ENCODE measurements at places on chromosomes 12 and 14. TPM values are rescaled to one million over a fixed set of nuclear protein-coding genes. Genes with fewer than 3 reads are reported as not detected.

- no peak for DNase-seq
- H3K27ac ChIP-seq, result no peak overlapping the region
- no peak overlapping the region for H3K4me3 ChIP-seq
- no peaks in the 10 kb centered on the region for H3K27me3 ChIP-seq
- H3K36me3 ChIP-seq, result no peaks in the 10 kb centered on the region
Observed at GRCh38 chr12:102740141-102740955, 176.7 kb downstream of the PAH start.

DNA sequence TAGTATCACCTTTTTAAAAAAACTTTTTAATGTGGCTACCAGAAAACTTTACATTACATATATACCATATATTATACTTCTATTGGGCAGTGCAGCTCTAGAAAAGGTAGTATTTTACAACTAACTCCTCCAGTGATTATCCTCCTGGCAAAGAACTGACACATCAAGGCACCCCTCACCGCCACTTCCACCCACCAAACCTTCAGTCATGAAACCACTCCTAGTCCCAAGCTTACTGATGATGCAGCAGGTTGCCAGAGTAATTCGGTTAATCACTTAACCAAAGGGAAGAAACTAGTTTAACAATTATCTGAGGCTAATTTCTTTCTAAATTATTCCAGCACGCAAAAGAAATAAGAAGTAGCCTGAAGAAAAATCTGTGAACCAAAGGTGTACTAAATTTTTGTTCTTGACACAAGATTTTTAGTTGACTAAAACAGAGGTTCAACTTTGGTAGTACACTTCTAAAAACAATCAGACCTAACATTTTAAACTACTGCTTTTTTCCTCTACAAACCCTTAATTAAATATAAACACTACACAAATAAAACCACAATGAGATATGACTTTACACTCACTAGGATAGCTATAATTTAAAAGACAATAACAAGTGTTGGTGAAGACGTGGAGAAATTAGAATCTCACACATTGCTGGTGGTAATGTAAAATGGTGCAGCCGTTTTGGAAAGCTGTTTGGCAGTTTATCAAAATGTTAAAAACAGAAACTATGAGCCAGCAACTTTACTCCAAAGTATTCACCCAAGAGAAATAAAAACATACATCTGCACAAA lies 16.7 kb downstream of the SPPL3 start:
- no peak overlapping the region for H3K4me3 ChIP-seq
- no peak for DNase-seq
- no peaks in the 10 kb centered on the region for H3K36me3 ChIP-seq
- no peak overlapping the region for H3K27ac ChIP-seq
- no peaks in the 10 kb centered on the region for H3K27me3 ChIP-seq
- H3K4me1 ChIP-seq, result peaks cover 22% of the 10 kb centered on the region

- no peaks in the 10 kb centered on the region for H3K36me3 ChIP-seq
- no peaks in the 10 kb centered on the region for H3K27me3 ChIP-seq
- no peak overlapping the region for H3K4me3 ChIP-seq
Observed at GRCh38 chr12:88501972-88502938, 78.0 kb downstream of the KITLG start.

DNA sequence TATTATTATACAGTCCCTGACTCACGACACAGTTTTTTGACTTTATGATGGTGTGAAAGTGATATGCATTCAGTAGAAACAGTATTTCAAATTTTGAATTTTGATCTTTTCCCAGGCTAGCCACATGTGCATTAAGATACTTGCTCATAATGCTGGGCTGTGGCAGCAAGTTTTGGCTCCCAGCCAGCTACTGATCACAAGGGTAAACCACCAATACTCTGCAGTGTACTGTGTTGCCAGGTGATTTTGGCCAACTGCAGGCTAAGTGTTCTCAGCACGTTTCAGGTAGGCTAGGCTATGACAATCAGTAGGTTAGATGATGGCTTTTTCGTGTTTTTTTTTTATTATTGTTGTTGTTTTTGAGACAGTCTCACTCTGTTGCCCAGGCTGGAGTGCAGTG lies 69.4 kb upstream of the ACTN1 start:
- peak overlapping the region; percentile 53 for H3K27ac ChIP-seq
- peaks cover 2% of the 10 kb centered on the region for H3K4me1 ChIP-seq
- no peaks in the 10 kb centered on the region for H3K36me3 ChIP-seq
- H3K27me3 ChIP-seq, result no peaks in the 10 kb centered on the region
- no peak overlapping the region for H3K4me3 ChIP-seq

DNA sequence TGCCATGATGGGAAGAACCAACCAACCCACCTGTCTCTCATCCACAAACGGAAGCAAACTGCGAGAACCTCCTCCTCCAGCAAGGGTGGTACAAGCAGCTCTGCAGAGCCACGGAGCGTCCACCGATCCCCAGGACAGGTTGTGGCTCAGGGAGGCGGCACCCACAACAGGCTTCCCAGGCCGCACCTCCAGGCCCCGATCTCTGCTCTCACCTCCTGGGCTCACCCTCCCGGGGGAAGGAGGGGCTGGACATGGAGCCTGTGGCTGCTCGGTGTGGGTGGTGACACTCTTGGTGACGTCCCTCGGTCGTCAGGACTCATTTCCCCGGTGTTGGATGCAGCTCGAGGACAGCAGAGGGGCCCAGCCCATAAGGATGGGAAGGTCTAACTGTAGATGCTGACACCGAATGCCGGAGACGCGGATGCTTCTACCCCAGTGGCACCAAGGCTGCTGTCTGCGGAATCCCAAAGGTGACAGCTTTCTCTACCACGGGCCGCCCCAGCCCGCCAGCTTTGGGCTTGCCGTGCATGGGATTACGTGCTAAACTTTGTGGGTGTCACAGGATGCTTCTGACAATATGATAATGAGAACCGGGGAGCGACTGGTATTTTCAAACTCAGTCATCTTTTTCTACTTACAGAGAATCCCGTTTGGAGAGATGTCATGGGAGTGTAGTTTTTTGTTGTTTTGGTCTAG lies 58.0 kb downstream of the STX2 start:
- no peaks in the 10 kb centered on the region for H3K36me3 ChIP-seq
- no peak overlapping the region for H3K4me3 ChIP-seq
- no peaks in the 10 kb centered on the region for H3K27me3 ChIP-seq
- H3K4me1 ChIP-seq, result peaks cover 7% of the 10 kb centered on the region
- DNase-seq, result no peak
- no peak overlapping the region for H3K27ac ChIP-seq

DNA sequence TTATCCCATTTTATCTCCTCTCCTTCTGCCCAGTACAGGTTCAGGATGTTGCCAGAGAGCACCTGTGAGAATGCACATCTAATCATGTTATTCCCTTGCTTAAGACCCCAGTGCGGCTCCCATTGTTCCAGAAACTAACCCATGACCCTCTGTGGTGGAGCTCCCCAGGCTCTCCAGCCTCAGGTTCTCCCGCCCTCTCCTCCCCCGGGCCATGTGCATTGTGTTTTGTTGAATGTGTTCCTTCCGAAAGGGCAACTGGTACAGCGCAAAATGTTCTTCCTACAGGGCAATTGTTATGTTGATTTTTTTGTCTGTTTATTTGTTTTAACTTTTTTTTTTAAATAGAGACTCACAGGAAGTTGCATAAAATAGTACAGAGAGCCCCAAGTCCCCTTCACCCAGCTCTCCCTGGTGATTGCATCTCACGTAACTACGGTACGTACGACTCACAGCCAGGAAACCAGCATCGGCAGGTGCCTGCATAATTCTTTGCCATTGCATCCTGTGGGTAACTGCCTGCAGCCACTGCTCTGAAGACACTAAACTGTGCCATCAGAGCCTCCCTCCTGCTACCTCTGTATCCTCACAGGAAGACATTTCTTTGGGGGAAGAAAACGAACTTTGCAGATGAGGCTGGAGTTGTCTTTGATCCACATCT lies 31.2 kb downstream of the TMEM132C start:
- no peak for DNase-seq
- no peaks in the 10 kb centered on the region for H3K36me3 ChIP-seq
- H3K27me3 ChIP-seq, result no peaks in the 10 kb centered on the region
- H3K4me1 ChIP-seq, result no peaks in the 10 kb centered on the region

DNA sequence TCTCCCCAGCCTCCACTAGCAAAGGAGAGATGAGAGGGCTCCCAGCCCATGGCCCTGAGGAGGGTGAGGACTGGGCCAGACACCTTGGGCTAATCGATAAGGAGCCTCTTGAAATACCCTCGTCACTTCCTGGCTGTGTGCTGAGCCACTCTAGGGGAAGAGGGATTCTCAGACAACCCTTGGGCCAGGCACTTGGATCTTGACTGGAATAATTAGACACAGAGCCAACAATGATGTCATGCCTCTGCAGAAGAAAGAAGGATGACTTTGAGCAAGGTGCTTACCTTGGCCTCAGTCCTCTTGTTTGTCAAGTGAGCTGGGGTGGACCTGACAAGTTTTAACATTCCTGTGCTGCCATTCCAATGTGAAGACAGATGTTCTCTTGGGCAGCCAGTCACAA lies 83.1 kb downstream of the LRRC74A start:
- no peaks in the 10 kb centered on the region for H3K36me3 ChIP-seq
- no peak overlapping the region for H3K4me3 ChIP-seq
- peaks cover 8% of the 10 kb centered on the region for H3K4me1 ChIP-seq
- H3K27me3 ChIP-seq, result no peaks in the 10 kb centered on the region
- no peak for DNase-seq

GRCh38 chr12:26226629-26227360 lies 31.4 kb downstream of the SSPN start:
- no peaks in the 10 kb centered on the region for H3K36me3 ChIP-seq
- H3K27me3 ChIP-seq, result peaks cover 6% of the 10 kb centered on the region
- no peak overlapping the region for H3K27ac ChIP-seq
- DNase-seq, result peak; percentile 46

DNA sequence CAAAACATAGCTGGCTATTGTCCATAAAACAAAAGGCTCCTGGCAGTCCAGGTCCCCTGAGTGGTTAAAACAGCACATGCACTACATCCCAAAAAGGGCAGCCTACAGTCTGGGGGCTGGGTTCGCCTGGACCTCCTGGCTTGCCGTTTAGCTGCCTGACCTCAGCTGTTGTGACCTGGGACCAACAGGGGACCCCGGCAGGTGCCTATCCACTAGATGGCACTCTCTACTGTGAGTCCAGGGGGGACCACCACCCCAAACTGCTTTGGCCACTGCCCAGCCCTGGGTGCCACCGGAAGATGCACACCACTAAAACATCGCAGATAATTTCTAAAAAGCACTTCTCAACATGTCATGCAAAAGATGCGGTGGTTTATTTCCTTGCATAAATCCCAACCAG lies 2.9 kb upstream of the RTL1 start:
- no peaks in the 10 kb centered on the region for H3K4me1 ChIP-seq
- no peaks in the 10 kb centered on the region for H3K36me3 ChIP-seq
- no peaks in the 10 kb centered on the region for H3K27me3 ChIP-seq
- H3K4me3 ChIP-seq, result no peak overlapping the region
- no peak for DNase-seq

The JAG2 gene
- total RNA-seq, result 1.1 TPM

GRCh38 chr14:35808076-35808637 lies 938 bp downstream of the RALGAPA1 start:
- no peaks in the 10 kb centered on the region for H3K36me3 ChIP-seq
- peak overlapping the region; percentile 88 for H3K27ac ChIP-seq
- H3K4me1 ChIP-seq, result no peaks in the 10 kb centered on the region

DNA sequence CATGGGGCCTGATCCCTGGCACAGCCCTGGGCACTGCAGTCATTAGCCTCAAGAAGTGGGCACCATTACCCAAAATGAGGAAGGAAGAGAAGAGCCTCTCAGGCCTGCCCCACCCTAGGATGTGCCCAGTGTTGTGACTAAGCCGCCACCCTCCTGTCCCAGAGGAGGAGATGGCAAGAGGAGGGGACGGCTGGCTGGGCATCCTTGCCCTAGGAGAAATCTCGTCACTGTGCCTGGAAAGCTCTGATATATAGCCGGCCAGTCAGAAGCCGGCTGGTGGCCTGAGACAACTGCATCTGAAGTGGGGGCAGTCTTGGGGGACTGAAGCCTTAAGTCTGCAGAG lies 115.2 kb downstream of the LGMN start:
- no peak overlapping the region for H3K4me3 ChIP-seq
- DNase-seq, result no peak
- H3K36me3 ChIP-seq, result no peaks in the 10 kb centered on the region
- H3K4me1 ChIP-seq, result no peaks in the 10 kb centered on the region
- no peaks in the 10 kb centered on the region for H3K27me3 ChIP-seq

DNA sequence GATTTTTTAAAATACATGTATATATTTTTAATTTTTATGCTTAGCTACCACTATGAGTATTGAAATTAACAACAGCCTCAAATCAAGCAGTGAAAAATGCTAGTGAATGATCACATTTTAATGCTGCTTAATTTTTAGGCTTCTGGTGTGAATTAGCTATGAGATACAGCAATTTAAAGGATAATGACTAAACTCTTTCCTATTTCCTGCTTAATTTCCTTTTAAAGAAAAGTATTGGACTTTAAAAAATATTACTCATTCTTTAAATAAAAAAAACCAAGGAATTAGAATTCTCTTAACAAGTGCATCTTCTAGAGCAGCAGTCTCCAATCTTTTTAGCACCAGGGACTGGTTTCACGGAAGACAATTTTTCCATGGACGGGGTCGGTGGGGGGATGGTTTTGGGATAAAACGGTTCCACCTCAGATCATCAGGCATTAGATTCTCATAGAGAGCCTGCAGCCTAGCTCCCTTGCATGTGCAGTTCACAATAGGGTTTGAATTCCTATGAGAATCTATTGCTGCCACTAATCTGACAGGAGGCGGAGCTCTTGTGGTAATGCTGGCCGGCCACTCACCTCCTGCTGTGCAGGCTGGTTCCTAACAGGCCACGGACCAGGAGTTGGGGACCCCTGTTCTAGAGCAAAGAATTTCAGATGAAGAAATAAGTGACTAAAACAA lies 18.6 kb upstream of the NTN4 start:
- no peak overlapping the region for H3K27ac ChIP-seq
- H3K4me1 ChIP-seq, result no peaks in the 10 kb centered on the region
- DNase-seq, result no peak
- H3K27me3 ChIP-seq, result no peaks in the 10 kb centered on the region
- no peaks in the 10 kb centered on the region for H3K36me3 ChIP-seq

DNA sequence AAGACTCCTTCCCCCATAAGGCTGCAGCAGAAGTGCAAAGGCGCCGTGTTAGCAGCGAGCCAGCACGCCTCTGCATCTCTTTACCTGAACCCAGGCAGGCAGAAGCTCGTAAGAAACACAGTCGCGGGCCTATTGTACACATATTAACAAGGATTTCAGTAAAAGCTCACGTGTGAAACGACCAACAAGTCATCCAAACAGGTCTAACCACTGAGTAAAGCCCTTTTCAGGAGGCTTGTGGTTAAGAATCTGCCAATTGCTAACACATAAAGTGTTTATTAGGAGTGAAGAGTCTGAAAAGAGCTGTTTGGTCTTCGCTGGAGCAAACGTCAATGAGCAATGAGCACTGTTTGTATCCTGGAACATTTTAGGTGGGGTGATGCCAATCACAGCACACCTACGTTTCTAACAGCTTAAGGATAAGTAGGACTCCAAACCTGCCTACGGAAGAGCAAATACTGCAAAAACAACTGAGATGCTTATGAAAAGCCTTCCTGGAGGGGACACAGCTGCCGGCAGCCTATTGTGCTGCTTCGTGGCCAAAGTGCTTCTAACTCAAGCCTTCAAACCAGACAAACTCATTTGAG lies 43.1 kb downstream of the PRKAB1 start:
- H3K27me3 ChIP-seq, result no peaks in the 10 kb centered on the region
- peaks cover 14% of the 10 kb centered on the region for H3K4me1 ChIP-seq
- DNase-seq, result no peak
- no peak overlapping the region for H3K4me3 ChIP-seq

The MYO1H gene
- not detected for total RNA-seq

The RIPK3 gene
- 0.93 TPM for total RNA-seq

- H3K27ac ChIP-seq, result no peak overlapping the region
- no peaks in the 10 kb centered on the region for H3K4me1 ChIP-seq
- no peaks in the 10 kb centered on the region for H3K36me3 ChIP-seq
- no peaks in the 10 kb centered on the region for H3K27me3 ChIP-seq
- no peak overlapping the region for H3K4me3 ChIP-seq
Observed at GRCh38 chr12:94603434-94604365, 46.7 kb downstream of the TMCC3 start.
